ENCODE measurements at places on chromosomes 5 and 9.
A peak's percentile ranks its signal among the peaks of the same experiment; 100 is the strongest.

DNA sequence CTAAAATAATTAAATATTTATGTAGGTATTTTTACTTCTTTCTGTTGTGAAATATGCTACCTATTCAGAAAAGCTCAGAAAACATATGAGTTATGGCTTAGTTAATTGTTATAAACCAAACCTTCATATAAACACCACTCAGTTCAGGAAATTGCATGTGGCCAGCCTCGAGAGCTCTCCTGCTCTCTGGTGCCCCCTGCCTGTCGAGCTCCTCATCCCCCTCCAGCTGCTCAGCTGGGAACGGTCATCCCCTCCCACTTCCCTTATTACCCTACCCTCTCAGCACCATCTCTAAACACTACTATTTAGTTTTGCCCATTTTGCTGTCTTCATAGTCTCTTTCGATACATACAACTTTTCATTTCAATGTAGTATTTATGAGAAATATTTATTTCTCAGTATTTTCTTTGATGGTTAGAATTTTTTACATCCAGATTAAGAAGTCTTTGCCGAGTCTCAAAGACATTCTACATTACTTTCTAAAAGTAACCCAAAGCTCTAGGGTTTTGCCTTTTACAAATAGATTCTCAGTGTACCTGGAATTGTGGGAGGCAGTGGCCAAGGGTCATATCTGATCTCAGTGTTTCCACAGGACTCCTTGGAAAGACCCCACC, 51.2 kb upstream of the SEMA4D start:
- DNase-seq = peak; percentile 92

DNA sequence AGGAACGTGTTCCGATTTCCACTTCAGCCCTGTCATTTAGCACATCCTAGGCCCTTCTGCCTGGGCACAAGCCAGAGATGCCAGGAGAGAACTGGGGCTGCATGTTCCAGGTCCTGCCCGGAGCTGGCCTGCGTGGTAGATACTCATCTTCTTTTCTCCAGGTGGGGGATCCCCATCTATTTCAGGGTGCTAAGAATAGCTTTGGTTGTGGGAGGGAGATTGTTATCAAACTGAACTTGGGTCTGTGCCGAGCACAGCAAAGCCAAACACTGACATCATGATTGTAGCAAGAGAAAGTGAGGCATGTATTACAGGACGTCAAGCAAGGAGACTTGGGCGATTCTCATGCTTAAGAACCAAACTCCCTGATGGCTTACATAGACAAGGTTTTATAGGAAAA, 18.2 kb downstream of the C9orf153 start:
- DNase-seq = peak; percentile 36

DNA sequence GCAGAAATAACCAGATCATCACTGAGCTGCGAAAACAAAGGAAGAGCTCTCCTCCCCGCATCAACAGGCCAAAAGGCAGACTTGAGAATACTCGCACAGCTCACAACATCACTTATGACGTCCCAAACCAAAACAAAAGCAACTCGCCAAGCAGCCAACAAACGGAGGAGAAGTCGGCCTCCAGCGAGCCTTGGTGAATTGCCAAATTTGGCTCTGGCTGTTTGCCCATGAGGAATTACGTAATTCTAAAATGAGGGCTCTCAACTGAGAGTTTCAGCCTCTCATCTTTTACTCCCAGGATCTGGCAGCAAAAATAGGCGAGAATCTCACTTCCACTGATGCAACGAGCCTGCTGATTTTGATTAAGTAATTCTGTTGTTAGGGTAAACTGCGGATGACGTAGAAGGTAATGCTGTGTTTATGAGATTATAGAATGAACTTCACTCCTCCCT, 51.7 kb upstream of the SEMA6A start:
- no peak for DNase-seq

- DNase-seq = peak; percentile 3
These were observed 146.5 kb upstream of the TLX3 start for GRCh38 chr5:171162596-171162995.

GRCh38 chr5:176588297-176588696, 21.7 kb downstream of the GPRIN1 start:
- DNase-seq = no peak

DNA sequence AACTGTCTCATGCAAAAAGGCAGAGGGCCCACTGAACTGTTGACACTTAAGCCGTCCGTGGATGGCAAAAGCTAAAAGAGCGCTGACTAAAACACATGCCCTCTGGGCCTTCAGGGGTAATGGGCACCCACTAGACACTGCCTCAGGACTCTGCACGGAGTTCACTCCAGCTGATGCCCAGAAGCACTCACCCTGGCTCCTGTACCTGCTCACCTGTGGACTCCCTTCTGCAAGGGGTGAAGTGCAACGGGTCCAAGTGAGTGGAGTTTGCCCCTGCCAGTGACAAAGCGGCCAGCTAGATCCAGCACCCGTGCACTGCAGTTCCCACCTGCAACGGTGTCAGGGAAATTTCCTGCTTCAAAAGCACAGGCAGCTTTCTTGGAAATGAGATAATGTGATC, 50.2 kb downstream of the SLC1A1 start:
- no peak for DNase-seq

DNA sequence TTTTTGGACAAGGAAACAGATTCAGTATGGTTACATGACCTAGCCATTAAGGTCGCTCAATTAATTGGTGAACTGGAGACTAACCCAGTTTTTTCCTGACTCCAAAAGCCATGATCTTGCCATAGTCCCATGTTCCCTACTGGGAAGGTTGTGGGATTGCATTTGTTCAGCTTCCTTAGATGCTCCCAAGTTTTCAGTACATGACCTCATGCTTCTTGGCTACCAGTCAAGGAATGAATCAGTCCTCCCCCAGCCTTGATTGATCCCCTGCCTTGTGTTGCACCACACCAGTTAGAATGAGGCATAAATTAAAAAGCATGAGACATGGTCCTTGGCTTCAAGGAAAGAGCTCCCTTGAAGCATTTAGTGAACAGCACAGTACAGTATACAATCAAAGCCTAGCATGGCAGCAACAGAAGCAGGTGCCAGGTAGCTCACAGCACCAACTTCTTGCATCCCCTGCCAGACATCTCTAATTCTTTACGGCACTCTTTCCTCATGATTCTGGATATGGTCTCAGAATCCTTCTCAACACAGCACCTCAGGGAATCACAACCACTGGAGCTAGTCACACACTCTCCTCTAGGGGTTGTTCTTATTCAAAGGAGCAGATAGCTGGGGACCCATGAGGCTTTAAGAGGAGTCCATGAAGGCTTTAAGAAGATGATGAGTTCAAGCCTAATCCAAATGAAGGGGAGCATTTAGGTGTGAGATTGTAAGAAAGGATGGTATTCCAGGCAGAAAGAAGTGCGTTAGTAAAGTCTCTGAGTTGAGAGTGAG, 295.5 kb upstream of the CLINT1 start:
- no peak for DNase-seq

GRCh38 chr5:169873642-169874041, 106.7 kb downstream of the INSYN2B start:
- no peak for DNase-seq

DNA sequence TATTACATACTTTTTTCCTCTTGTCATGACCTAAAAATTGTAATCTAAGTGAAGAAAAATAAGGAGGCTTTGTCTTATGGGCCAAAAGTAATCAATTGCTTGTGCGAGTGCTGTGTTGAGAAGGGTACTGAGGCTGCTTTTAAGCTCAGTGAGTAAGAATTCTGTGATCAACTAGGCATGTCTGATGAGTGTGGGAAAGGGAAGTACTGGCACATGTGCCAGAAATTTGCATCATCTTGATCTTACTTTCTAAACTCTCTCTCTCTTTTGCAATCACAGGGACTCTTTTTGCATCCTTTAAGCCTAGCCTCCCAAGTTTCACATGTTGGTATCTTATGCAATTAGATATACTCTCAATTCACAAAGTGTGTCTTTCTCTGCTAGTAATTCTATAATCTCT, 329.9 kb downstream of the KIF4B start:
- DNase-seq = no peak

DNA sequence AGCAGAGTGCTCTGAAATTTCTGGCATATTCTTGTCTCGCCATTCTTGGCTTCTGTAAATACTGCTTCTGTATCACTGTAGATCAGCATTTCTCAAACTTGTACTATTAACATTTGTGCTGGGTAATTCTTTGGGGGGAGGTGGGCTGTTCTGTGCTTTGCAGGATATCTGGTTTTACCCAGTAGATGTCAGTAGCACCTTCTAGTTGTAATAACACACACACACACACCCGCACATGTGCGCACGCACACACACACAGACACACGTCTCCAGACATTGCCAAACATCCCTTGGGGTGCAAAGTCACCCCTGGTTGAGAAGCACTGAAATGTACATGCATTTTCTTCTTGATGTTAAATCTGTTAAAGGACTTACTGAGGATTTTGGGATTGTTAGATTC, 304.1 kb downstream of the MAT2B start:
- no peak for DNase-seq

GRCh38 chr5:170183816-170184687, 48.7 kb upstream of the C5orf58 start:
- peak; percentile 69 for DNase-seq

DNA sequence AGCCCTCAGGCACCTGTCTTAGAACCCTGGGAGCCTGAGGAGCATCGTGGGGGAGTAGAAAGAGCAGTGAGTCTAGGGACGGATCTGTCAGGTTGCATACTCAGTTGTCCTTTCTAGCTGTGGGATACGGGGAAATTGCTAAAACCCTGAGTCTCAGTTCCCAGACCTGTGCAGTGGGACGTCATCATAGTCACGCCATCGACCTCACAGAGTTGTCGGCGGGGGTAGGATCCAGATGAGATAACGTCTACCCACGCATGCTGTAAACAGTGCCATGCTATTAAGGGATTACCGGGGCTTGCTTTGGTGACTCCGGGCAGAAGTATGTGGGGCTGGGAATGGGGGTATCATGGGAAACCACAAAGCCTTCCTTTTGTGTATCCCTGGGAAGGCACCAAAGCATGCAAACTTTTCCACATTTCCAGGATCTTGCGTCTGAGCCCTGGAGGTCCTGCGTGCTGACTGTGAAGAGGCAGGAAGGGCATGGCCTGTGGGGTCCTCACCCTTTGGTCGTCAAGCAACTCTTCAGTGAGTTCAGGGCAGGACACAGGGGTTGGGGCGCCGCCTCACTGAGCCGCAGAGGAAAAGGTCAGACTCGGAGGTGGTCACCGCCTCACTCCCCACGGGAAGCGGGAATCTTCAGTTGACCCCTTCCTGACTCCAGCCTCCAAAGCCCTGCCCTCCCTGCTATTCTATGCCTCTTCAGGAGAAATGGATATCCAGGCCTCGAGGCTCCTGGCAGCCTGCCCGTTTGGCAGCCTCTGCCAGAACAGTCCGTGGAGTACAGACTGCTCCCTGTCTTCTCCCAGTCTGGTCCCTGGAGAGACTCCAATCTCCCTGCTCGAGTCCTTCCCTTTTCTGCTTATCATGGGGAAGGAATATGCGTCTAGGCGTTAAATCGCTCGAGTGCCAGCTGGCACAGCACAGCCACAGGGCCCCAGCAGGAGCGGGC, 186.8 kb upstream of the KLF9 start:
- DNase-seq = no peak

DNA sequence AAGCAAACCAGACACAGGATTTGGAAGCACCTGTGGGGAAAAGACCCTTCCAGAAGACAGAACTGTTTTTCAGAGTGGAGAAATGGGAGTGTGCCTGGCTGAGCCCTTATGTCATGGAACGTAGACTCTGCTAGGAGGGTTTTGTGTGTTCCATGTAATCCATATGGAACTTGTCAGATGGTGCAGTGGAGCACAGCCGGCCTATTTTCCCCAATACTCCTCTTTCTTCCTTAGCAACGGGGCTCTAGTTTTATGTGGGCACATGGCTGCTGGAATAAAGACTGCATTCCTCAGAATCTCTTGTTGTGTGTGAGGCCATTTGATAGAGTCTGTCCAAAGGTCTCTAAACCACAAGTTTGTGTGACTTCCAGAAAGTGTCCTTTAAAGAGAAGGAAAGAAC, 284.0 kb downstream of the DRD1 start:
- DNase-seq = no peak

DNA sequence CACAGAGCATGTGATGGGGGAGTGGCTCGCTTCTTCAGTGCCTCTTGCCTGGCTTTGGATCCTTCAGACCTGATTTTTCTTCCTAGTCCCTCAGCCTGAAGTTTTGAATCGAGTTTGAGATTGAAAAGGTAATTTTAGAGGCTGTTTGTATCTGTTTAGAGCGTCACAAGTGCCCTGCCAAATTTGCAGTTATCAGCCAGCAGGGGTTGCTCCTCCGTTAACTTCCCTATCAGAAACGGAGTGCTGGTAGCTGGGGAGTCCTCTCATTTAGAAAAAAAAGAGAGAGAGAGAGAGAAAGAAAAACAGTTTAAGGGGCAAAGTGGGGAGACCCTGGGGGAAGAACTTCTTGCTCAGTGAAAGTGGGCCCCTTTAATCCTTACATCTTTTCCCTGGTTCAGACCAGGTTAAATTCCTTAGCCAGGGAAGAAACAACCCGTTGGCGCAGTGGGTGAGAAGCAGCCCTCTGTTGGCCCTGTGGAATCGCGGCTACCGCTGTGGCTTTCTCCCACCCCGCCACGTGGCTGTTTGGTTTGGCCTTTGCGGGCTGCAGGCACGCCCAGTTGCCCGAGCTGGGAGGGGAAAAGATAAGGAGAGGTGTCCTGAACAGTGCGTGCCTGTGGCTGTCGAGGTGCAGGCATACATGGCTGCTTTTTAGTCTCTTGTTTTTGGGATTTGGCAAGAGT, 576.7 kb upstream of the ACO1 start:
- no peak for DNase-seq

DNA sequence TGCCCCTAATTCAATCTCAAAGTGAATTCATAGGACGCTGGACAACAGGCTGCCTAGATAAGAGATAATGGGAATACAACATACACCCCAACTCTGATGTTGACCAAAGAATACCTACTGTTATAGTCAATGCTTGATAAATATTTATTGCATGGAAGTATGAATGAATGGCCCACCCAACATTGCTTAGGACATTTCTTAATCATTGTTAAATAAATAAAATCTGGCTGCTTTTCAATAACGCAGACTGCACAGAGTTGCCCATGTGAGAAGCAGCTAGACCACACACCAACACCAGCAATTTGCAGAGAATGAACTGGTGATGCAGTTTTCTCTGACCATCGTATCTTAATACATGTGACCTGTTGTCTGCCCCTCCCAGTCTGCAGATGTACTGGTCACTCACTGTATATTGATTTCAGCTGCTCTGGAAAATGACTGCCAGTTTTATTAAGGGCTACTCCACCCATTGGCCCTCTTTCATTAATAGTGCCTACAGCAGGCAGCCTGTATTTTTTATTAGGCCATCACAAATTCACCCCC, 236.2 kb upstream of the WWC1 start:
- no peak for DNase-seq

GRCh38 chr5:89011778-89012711, 129.1 kb upstream of the MEF2C start:
- DNase-seq = no peak

GRCh38 chr5:59684388-59685190, 208.9 kb downstream of the PDE4D start:
- DNase-seq = no peak

DNA sequence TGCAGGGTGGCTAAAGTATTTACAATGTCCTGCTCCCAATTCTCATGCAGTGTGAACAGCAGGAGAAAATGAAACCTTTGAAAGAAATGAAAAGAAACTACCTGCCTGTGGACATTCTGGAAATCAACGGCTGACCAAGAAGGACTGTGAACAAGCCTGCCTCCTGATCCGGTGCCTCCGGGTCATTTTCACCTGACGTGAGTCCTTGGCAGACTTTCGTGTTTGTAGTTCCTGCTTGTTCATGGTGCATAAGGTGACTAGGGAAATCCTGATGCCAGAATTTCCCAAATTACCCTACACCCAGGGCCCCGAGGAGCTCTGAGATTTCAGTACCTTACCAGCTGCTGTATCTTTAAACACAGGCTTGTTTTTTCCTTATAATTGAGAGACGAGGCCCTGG, 317.5 kb downstream of the TLE1 start:
- no peak for DNase-seq
